MV-4-11 (cell line): ENCODE measurements at places on chromosomes 11 and 22.

DNA sequence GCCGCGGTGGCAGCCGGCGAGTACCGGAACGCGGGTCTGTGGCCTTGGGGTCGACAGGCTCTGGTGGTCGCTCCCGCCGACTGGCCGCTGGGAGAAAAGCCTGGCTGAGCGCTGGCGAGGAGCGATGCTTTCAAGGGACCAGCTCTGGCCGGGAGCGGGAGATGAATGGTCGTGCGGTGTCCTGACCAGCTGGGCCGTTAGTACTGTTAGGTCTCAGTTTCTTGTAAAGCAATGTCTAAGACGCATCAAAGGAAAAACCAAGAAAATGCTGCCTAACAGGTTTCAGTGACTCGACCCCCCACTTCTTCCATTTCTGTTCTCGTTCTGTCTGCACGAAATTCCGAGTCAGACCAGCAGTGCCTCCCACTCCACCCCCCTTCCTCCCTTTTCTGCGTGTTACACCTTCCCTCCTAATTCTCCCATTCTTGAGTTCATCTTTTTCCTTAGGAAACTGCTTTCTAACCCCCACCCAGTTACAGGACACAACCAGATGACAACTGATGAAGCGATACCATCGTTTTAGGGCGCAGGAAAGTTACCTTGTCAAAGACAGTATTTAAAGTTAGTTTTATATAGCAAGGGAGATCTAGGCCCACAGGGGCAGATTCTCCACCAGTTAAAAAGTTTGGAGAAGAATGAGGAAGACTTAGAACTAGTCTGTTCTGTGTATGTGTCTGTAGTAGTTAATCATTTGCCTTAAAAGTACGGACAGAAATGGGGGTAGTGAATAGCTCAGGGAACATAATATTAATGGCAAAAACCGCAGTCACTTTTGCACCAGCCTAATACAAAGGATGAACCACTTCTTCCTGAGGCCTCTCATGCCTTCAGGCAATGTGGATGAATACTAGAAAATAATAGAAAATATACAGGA, 1.0 kb downstream of the CUL5 start:
- DNase-seq, result no peak

GRCh38 chr11:128766591-128767081, 72.8 kb downstream of the FLI1 start:
- no peak for DNase-seq

GRCh38 chr11:76626921-76627401, 43.6 kb downstream of the LRRC32 start:
- DNase-seq, result peak; percentile 97

GRCh38 chr11:68966894-68967780, 13.6 kb downstream of the MRGPRD start:
- no peak for DNase-seq

GRCh38 chr11:115460512-115460911, 43.7 kb downstream of the CADM1 start:
- DNase-seq, result no peak

DNA sequence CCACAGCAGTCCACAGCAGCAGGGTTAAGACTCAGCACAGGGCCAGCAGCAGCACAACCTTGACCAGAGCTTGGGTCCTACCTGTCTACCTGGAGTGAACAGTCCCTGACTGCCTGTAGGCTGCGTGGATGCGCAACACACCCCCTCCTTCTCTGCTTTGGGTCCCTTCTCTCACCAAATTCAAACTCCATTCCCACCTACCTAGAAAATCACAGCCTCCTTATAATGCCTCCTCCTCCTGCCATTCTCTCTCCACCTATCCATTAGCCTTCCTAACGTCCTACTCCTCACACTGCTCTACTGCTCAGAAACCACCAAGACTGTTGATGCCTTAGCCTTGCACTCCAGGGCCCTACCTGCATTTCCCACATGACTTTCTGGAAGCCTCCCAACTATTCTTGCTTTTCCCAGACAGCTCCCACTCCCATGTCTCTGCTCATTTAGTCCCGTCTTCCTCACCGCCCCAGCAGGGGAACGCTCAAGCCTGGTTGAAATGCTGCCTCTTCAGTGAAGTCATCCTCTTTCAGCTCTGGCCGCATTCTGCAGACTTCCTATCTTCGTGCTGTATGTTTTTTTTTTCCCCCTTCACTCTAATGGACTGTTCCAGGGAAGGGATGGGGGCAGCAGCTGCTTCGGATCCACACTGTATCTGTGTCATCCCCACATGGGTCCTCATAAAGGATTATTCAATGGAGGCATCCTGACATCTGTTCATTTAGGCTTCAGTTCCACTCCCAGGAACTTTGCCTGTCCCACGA, 3.3 kb downstream of the IL18BP start:
- DNase-seq, result no peak

DNA sequence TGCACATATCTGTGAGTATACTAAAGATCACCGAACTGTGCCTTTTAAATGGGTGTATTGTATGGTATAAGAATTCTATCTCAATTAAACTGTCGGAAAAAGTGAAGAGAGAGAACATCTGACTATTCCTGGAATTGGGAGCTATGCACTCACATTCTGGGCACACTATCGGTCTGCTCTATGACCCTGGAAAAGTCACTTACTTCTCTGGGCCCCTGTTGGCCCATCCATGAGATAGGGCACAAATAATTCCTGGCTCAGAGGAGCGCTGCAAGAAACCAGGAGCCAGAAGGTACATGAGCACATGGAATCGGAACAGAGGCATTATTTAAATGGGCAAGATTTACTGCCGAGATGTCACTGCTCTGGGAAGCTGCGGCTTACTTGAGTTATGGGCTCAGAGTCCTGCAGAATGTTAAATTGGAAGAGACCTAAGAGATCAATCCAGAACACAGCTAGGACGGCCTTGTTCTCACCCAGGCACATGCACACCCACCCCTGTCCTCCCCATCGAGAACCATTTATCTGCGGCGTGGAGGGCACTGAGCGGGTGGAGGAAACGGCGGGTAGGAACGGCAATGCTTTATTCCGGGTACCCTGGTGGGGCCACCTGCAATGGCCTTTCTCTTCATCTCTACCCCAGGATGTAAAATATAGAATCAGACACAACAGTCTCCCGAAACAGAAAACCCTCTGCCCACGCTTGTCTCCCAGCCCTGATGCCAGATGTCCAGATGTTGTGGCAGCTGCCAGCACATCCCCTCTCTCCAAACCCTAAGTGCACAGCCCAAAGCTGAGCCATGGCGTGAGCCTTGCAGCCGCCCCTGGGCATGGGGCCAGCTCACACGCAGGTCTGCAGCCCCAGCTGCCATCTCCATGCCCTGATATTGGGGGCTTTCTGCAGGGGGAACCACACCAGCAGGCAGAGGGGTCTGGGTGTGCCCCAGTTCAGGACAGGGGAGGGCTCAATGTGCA, 142.4 kb downstream of the DSCAML1 start:
- DNase-seq, result no peak
